ENCODE measurements at places on chromosomes 16 and 17. TPM values are rescaled to one million over a fixed set of nuclear protein-coding genes. Genes with fewer than 3 reads are reported as not detected.

- no peaks in the 10 kb centered on the region for H3K27me3 ChIP-seq
- no peak for DNase-seq
- H3K36me3 ChIP-seq, result no peaks in the 10 kb centered on the region
- H3K4me3 ChIP-seq, result no peak overlapping the region
These were observed 48.6 kb downstream of the FTO start for GRCh38 chr16:53752560-53752959.

NPIPA2 gene
- total RNA-seq, result 2.1 TPM

- no peak for DNase-seq
- H3K27ac ChIP-seq, result no peak overlapping the region
- no peaks in the 10 kb centered on the region for H3K4me1 ChIP-seq
- no peaks in the 10 kb centered on the region for H3K36me3 ChIP-seq
- H3K27me3 ChIP-seq, result no peaks in the 10 kb centered on the region
- H3K4me3 ChIP-seq, result no peak overlapping the region
These were observed 189.5 kb downstream of the ABCC12 start for GRCh38 chr16:47966325-47966724.

- no peak for DNase-seq
- no peak overlapping the region for H3K27ac ChIP-seq
- no peaks in the 10 kb centered on the region for H3K27me3 ChIP-seq
These were observed 114.0 kb downstream of the FTO start for GRCh38 chr16:53817812-53818550.

DNA sequence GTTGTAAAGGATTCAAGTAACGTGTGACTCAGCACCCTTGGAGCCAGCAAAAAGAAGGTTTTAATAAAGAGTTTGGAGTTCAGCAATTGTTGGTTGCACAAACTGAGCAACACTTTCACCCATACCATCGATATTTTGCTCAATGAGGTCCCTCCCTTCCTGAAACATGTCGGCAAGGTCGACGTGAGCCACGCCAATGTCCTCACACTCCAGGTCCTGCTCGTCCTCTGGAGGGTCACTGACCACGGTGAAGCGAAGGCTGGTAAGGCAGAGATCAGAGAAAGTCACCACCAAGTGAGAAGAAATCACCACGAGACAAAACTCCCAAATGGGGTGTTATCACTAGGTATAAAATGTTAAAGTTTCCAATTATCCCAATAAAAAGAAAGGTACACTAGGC, 98.3 kb downstream of the RPGRIP1L start:
- H3K27ac ChIP-seq, result no peak overlapping the region
- no peaks in the 10 kb centered on the region for H3K36me3 ChIP-seq
- no peaks in the 10 kb centered on the region for H3K27me3 ChIP-seq

TBC1D3L gene
- total RNA-seq, result 14.9 TPM

CREBBP gene
- 33.8 TPM for total RNA-seq

MAF gene
- total RNA-seq, result 18.7 TPM

GRCh38 chr16:59567496-59567895, 833.4 kb upstream of the GOT2 start:
- peaks cover 8% of the 10 kb centered on the region for H3K4me1 ChIP-seq
- H3K36me3 ChIP-seq, result no peaks in the 10 kb centered on the region
- no peak overlapping the region for H3K4me3 ChIP-seq
- H3K27me3 ChIP-seq, result no peaks in the 10 kb centered on the region

DNA sequence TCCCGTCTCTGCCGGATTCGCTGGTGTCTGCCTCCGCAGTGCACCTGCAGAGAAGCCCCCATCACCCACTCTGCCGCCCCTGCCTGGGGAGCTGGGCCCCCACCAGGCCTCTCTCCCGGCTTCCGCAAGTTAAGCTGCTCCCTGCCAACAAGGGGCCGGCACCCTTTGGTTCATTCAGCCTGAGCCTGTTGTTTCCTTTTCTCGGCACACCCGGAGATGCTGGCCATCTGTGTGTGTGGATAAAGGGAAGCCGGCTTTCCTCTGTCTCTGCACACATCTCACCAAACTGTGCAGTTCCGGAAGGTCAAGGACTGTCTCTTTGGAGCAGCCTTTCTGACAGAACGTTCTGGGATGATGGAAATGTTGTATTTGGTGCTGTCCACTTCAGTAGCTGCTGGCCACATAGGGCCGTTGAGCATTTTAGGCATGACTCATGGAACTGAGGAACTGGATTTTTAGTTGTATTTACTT, 6.8 kb downstream of the MAPK8IP3 start:
- H3K27ac ChIP-seq, result peak overlapping the region; percentile 30
- no peaks in the 10 kb centered on the region for H3K27me3 ChIP-seq
- H3K36me3 ChIP-seq, result no peaks in the 10 kb centered on the region

Measured in cardiac muscle cell (in vitro differentiated cells and primary cell).